Right ventricle myocardium inferior (tissue), 1 donor: ENCODE measurements at places on chromosomes 11 and 22.

DNA sequence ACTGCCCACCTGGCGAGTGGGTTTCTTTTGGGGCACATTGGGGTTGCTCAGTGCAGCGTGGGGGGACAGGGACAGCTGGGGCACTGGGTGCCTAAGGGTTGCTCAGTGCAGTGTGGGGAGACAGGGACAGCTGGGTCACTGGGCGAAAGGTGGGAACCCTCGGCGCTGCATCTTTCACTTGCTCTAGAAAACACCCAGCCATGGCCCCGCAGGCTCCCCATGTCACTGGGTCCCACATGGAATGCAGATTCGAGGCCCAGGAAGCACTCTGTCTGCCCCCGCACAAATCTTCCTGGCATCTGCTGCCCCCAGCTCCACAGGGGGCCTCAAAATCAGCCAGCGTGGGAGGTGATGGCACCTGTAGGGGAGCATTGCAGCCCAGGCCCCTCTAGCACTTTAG lies 229.3 kb downstream of the BRD1 start:
- DNase-seq = no peak

DNA sequence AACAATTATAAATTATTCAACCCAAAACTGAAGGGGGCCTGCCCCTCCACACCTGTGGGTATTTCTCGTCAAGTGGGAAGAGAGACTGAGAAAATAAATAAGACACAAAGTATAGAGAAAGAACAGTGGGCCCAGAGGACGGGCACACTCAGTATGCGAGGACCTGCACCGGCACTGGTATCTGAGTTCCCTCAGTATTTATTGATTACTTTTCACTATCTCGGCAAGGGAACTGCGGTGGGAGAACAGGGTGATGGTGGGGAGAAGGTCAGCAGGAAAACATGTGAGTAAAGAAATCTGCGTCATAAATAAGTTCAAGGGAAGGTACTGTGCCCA lies 3.2 kb downstream of the C11orf54 start:
- DNase-seq = no peak

- no peak for DNase-seq
Measured at GRCh38 chr11:61170566-61170965, 9.3 kb upstream of the VPS37C start.

GRCh38 chr11:24760681-24761080 lies 263.8 kb downstream of the LUZP2 start:
- no peak for DNase-seq

DNA sequence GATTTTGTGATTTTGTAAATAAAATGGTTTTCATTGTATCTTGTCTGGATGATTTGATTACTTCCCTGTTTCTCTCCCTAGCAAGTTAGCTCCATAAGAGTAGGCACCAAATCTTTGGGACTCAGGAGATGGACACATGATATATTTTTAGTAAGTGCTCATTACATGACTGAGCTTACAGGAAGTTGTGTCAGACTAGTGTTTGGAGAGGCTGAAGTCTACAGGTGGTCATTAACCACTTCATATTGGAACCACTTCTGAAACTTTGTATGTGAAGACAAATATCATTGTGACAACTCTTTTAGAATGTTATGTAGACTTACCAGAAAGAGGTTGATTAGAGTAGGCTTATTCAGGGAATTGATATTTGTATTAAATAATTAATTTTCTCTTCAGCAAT lies 19.1 kb downstream of the ARHGAP42 start:
- no peak for DNase-seq

- peak; percentile 15 for DNase-seq
Measured at GRCh38 chr11:126498281-126498680, 142.8 kb downstream of the ST3GAL4 start.

GRCh38 chr11:35151683-35152280 lies 12.8 kb downstream of the CD44 start:
- no peak for DNase-seq

DNA sequence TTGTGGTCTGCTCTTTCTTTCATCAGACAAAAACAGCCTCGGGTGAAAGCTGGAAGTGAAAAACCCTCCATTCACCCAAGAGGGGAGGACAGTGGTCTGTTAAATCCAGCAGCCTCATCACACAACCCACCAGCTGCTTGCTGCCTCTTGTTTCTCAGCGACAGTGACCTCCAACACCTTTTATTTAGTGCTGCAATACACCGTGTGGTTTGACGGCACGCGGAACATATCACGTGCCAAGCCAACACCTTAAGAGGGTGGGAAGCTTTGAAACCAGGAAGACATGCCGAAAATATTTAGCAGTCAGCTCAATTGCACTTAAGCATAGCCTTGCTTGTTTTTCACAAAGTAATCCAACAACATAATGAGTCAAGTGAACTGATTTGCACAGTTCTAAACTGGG lies 39.8 kb upstream of the POGLUT3 start:
- DNase-seq = no peak

DNA sequence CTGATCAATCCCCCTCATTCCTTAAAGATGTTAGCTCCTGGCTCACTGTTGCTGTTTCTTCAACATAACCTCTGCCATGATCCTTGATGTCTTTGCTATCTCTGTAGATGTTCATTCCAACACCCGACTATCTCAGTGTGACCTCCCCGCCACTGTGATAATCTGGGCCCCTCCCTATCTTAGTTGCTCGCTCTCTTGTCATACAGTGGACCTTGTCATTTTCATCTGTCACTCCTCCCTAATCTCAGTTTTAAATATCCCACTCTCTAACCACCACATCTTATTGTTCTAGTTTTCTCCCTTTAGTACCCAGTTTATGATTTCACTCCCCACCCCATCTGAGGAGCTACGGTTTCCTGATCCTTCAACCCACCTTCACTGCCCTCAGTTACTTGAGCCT lies 379.2 kb downstream of the SOX6 start:
- no peak for DNase-seq

DNA sequence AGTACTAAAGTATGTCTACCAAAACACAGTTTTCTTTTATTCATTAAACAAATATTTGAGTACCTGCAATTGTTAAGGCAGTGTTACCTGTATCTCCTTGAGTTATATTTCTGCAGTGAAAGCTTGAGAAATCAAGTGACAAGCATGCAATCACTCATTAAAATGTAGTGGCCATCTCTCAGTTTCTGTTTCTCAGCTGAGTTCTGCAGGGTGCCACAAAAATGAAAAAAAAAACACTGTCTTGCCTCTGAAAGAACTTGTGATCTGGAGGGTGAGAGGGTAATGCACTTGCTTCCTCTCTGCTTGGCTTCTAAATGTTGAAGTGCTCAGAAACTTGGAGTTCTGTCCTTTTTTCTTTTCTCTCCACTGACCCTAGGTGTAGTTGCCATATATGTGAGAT lies 6.8 kb downstream of the QSER1 start:
- no peak for DNase-seq
